ENCODE measurements at places on chromosomes 6 and 20.

- ATAC-seq: no peak
These were observed 71.5 kb downstream of the JAG1 start for GRCh38 chr20:10602221-10602871.

GRCh38 chr6:54103497-54103896 lies 7.7 kb upstream of the MLIP start:
- ATAC-seq: no peak

GRCh38 chr6:114833211-114833610 lies 490.4 kb upstream of the HS3ST5 start:
- no peak for ATAC-seq

GRCh38 chr6:170155464-170156196 lies 135.2 kb downstream of the DLL1 start:
- no peak for ATAC-seq

DNA sequence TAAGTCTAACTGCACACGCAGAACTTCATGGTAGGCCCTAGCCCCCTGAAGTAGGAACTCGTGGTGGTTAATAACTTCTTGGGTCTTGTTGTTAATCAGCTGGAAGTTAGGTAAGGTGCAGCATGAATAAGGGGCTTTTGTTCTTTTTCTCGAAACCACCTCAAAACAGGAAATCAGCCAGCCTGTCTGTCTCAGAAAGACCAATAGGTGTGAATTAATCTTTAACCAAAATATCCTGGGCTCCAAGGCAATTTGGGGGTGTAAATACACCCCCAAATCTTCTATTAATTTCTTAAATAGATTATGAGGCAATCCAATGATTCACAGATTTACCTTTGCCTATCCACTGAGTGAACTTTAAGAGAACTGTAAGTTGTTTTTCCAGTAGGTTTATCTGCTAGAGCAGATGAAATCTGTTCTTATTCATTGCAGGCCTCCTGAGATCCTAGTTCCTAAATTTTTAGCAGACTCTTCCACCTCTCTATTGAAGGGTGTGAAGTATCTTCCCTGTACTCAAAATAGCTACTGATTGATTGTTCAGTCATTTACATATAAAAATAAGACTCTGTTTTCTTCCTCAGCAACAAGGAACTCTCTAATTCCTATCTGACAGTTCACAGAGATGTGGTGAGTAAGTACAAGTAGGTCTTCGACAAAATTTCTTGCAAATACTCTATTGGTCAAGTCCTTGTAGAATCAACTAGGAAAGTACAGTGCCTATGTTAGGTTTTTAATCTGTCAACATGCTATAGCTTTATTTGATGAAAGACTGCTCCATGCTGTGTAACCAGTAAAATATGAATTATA lies 427.1 kb upstream of the NOX3 start:
- ATAC-seq: no peak

DNA sequence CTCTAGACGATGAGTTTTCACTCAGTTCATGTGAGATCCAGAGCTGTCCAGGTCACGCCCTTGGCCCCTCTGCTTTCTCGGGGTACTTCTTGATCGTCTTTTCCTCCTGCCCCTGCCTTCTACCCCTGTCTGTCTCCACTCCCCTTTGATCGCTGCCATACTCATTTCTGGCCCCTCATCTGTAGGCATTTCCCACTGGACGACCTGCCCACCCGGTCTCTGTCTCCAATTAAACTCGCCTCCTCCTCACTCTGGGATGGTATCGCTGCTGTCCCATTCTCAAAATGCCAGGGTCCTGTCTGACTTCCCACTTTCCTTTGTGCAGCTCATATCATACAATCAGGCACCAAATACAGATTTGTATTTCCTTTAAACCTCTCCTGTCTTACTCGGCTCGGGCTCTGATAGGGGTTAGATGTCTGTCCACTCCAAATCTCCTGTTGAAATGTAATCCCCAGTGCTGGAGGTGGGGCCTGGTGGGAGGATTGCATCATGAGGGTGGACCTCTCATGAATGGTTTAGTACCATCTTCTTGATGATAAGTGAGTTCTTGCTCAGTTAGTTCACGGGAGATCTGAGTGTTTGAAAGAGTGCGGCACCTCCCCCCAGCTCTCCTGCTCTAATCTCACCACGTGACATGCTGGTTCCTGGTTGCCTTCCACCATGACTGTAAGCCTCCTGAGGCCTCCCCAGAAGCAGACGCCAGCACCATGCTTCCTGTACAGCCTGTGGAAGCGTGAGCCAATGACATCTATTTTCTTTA lies 3.5 kb upstream of the SYNJ2 start:
- no peak for ATAC-seq

DNA sequence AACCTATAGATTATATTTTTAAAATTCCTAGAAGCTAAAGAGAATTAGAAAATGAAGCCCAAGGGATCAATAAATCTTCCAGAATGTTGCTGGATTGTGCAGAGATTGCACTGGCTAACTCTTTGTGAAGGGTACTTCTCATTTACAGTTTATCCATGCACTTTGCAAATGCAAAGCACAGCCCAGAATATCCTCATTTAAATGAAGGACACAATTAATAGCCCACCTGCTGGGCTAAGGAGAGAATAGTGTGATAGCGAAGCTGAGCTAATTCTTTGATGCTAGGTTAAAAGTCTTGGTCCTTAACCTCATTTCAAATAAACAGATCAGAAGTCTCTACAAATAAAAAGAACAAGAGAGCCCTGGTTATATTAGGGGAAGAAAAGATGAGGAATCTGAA lies 72.5 kb downstream of the SMPDL3A start:
- ATAC-seq: no peak

GRCh38 chr20:53427951-53428350 lies 165.7 kb downstream of the ZNF217 start:
- no peak for ATAC-seq

GRCh38 chr6:154238831-154239230 lies 117.8 kb downstream of the IPCEF1 start:
- ATAC-seq: no peak

DNA sequence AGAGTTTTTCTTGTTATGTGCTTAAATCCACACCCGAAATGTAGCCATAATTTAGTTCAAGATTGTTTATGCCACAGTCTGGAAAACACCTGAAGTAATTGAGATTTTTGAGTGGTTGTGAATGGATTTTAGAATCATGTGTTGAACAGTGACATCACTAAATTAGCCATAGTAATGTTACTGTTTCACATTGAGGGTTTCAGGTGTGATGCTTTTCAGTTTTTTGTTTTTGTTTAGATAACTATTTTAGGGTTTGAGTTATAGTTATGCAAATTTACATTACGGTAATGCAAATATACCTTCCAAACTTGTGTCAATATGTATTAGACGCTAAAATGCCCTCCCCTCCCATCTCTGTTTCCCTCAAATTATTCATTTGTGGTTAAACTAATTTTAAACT lies 22.9 kb downstream of the QKI start:
- ATAC-seq: no peak

DNA sequence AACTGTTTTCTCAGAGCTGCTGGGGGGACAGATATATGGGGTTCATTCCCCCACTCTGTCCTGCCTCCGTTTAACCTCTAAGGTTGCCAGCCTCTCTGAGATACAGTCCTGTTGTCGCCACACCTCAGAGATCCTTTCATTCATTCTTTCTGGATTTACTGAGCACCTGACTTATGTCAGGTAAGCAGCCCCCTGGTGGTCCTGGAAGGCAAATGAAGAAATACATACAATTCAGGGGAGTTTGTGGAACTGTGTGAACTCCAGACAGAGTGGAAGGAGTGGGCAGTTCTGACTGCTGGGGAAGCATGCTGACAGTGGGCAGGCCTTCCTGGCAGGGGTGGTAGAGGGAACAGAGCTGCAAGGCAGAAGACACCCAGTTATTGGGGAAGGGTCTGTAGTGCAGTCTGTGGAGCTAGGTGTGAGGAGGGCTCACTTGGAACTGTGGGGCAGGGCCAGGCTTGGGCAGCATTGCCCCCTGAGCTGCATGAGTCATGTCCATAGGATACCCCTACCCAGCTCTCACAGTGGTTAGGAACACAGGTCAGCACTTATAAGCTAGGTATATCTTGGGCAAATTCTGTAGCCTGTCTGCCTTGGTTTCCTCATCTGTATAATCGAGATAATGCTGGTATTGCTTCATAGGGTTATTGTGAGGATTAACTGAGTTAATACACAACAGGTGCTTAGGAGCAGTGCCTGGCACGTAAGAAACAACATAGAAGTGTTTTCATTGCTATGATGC lies 12.8 kb upstream of the SGK2 start:
- no peak for ATAC-seq

GRCh38 chr6:37626915-37627314 lies 70.8 kb downstream of the MDGA1 start:
- no peak for ATAC-seq

DNA sequence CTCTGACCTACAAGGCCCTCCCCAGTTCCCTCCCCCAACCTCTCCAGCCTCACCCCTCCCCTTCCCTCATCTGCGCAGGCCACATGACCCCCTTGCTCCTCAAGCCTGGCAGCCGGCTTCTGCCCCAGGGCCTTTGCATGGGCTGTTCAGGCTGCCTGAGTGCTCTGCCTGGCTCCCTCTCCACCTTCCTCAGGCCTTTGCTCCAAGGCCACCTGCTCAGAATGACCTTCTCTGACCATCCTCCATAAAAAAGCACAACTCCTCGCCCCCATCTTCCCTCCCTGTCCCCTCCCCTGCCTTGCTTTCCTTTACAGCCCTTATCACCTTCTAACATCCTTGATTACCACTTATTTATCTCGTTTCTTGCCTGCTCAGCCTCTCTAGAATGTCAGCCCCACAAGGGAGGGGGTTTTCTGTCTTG lies 38.7 kb downstream of the SPDEF start:
- ATAC-seq: no peak

- ATAC-seq: no peak
These were observed 494.1 kb upstream of the CITED2 start for GRCh38 chr6:139868576-139868975.

DNA sequence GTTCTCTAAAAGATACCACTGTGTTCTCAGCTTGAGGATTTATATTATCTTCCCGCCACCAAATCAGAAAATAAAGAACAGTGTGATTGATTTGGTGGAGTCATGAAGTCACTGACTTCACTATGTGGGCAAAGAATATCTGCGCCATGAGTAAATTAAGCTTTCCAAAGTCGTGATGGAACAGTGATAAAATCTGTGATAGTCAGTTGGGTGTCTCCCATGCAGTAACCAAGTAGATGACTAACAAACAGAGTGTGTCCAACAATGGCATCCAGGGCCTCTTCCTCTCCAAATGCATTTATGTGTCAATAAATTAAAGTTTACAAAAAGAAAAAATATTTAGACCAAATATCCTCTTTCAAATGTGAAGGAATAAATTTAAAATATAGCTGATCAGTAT lies 87.0 kb upstream of the DST start:
- no peak for ATAC-seq

GRCh38 chr20:57380081-57380750 lies 11.0 kb upstream of the RBM38 start:
- ATAC-seq: no peak

- ATAC-seq: no peak
These were observed 1066.8 kb upstream of the CITED2 start for GRCh38 chr6:140441256-140441655.

DNA sequence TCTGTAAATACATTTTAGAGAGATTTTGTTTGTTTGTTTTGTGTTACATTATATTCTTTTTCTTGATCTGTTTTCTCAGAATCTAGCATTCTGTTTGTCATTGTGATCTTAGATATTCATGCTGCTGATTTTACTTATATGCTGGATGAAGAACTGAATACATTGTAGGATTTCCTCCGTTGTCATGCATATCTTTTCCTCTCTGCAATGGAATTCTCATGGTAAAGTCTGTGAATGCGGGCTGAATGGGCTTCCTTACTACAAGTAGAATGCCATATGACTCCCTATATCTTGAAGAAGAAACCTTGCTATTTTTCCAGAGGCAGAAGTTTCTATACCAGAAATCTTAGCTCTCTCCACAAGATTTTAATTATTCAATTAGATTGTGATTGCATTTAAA lies 2.4 kb upstream of the DEFB114 start:
- no peak for ATAC-seq

- no peak for ATAC-seq
These were observed 180.3 kb downstream of the THBS2 start for GRCh38 chr6:169073311-169073710.

DNA sequence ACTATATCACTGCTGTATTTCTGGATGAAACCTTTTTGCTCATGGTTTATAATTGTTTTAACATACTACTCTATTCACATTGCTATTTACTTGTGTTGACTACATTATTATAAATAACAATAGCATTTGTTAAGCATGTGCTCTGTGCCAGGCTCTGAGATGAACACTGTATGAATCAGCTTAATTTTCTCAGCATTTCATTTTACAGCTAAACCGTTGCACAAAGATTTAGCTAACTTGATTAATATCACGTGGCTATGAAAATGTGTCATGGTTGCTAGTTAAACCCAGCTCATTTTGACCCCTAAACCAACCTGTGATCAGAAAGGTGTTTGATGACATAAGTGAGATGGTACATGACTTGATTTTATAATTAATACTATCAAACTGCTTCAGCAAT lies 77.5 kb downstream of the NCOA7 start:
- no peak for ATAC-seq

- no peak for ATAC-seq
These were observed 7.8 kb downstream of the USP49 start for GRCh38 chr6:41887331-41887751.

DNA sequence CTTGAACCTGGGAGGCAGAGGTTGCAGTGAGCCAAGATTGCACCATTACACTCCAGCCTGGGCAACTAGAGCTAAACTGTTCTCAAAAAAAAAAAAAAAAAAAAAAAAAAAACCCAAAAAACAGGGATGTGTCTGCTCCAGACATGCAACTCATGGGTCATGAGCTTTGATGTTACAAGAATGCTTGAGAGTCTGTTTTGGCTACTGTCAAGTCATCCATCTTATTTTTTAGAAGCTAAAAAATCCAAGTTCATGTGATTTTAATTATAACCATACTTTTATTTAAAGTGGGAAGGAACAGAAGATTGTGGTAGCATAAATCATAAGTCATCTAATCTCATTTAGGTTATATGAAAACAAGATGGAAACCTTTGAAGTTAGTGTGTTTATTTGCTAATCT lies 120.6 kb downstream of the PDE7B start:
- ATAC-seq: no peak

- no peak for ATAC-seq
These were observed 143.5 kb downstream of the ZFP64 start for GRCh38 chr20:52047811-52048764.

DNA sequence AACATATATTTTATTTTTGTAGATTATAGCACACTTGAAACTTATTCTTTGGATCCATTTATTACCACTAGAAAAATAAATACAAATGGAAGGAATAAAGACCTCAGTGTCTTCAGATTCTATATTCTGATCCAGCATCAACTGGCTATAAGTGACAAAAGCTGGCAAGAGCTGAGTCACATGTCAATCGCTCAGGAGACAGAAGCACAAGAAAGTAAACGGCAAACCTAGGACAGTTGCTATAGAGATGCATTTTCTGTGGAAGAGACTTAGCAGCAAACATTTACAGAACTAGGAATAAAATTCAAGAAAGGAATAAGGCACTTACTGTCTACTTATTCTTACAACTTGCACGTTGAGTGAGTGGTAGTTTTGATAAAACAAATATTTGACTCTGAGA lies 230.4 kb downstream of the CLVS2 start:
- no peak for ATAC-seq

- ATAC-seq: no peak
These were observed 20.8 kb upstream of the MLN start for GRCh38 chr6:33824461-33825154.

GRCh38 chr20:58171796-58172425 lies 56.5 kb downstream of the ANKRD60 start:
- ATAC-seq: no peak
